ENCODE measurements at places on chromosomes 13 and 19.

GRCh38 chr19:12733369-12734214 lies 892 bp downstream of the TRIR start:
- DNase-seq = peak; percentile 55

GRCh38 chr13:60220072-60220471 lies 56.3 kb upstream of the DIAPH3 start:
- DNase-seq = no peak

GRCh38 chr19:38742906-38743305 lies 1.4 kb downstream of the CAPN12 start:
- no peak for DNase-seq

DNA sequence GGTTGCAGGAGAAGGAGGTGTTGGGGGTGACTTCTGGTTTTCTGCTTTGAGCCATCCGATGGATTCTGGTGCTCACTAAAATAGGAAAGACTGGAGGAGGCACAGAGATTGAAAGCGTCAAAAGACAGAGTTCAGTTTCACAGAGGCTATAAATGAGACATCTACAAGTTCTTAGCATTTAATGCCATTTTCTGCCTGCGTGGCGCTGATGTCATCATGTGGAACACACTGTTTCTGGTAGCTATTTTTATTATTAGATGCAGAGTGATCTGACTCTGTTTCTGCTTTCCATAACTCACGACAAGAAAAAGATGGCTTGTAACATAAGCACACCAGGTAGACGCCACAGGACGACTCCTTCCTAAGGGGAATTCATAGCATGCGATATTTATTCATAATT lies 3.3 kb upstream of the SLC39A3 start:
- DNase-seq = no peak

DNA sequence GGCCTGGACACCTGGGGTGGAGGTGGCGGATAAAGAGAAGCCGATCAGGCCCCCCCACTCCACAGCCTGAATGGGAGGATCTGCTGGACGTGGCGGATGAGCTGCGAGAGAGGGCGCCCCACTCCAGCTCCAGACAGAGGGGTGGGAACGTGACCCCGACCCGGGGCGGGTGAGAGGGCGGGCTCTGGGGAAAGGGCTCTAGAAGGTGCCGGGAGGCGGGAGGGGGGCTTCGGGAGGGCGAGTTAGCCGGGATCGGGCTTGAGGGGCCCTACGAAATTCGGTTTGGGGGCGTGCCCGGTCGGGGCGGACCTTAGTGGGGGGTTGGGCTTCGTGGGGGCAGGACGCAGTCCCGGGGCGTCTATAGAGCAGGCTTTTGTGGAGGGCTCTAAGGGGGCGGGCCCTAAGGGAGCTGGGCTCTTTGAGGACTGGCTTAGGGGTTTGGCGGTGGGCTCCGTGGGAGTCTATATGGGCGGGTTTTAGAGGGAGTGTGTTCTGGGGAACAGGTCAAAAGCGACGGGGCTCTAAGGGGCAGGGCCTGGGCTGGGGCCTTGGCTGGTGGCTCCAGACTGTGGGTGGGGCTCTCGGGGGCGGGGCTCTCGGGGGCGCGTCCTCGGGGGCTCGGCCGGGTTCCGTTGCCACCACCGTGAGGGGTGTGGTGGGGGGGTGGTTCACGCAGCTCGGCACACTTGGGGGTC lies 4.1 kb upstream of the NANOS3 start:
- peak; percentile 49 for DNase-seq

GRCh38 chr19:35623327-35624010 lies 5.4 kb upstream of the RBM42 start:
- DNase-seq = no peak

- DNase-seq = no peak
These were observed 7.7 kb downstream of the HOMER3 start for GRCh38 chr19:18933297-18933696.

- no peak for DNase-seq
These were observed 37.6 kb upstream of the IGFL1 start for GRCh38 chr19:46191972-46192371.

All from CD4-positive, alpha-beta T cell treated with Interleukin-17A for 4 hours (primary cell).